Kidney (tissue), 22 donors: ENCODE measurements at places on chromosomes 1 and 21.

GRCh38 chr21:39141502-39141901 lies 41.7 kb downstream of the PSMG1 start:
- no peak for DNase-seq

DNA sequence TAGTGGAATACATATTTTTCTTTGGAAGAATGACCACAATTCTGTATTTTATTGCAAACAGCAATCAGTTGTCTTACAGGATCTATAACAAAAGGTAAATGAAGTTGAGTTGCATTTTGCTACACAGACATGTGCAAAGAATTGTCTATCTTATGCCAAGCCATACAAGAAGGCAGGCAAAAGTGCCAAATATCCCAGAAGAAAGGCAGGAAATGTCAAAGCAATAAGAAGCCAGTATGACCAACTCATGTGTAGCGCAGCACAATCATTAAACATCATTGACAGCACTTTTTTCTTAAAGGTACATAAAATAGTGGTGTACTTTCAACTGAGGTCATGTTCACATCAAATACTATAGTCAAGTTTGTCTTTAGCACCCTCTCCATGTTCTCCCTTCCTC lies 42.7 kb downstream of the NIBAN1 start:
- DNase-seq = no peak

DNA sequence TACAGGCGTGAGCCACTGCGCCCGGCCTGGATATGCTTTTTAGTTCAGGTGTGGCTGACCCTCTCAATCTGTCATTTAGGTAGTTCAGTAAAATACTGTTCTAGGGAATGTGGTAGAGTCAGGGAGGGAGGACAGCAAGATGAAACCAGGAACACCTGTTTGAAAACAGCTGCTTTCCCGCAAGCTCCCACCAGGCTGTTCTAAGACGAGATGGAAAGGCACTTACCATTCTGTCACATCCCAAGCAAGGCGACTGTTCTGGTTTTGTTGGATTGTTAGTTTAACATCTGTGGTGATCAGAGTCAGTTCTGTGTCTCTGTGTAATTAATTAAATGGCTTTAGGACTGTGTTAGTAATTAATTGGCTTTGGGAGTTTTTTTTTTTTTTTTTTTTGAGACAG lies 2.9 kb downstream of the CHAF1B start:
- peak; percentile 25 for DNase-seq

DNA sequence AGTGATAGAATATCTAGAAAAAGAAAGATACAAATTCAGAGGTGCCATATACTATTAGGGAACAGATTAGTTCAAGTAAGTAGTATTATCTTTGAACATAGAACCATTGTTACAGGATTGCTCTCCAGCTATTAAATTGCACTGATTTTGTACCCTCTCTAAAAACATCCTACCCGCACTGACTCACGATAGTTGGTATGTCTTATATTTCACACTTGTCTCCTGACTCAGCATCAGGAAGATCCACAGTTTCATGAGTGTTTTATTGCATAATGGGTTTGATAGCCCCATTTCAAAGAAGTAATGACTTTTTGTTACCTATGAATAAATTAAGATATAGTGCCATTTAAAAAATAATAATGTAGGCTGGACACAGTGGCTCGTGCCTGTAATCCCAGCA lies 6.0 kb downstream of the TATDN3 start:
- DNase-seq = no peak

DNA sequence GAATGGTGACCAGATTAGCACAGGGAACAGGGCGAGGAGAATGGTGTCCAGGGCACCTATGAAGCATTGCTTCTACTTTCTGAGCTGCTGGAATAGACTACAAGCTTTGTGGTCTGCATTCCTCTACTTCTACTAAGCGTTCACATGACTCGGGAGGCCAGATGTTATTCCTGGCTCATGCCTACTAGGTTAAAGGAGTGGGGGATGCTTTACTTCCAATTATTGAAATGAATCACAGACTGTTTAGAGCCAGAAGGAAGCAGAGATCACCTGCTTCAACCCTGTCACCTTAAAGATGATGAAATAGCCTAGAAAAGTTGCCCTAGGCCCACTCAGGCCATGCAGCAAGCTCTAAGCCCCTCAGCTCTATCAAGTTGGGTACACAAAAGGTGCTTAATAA lies 633.5 kb downstream of the KIF26B start:
- DNase-seq = no peak

DNA sequence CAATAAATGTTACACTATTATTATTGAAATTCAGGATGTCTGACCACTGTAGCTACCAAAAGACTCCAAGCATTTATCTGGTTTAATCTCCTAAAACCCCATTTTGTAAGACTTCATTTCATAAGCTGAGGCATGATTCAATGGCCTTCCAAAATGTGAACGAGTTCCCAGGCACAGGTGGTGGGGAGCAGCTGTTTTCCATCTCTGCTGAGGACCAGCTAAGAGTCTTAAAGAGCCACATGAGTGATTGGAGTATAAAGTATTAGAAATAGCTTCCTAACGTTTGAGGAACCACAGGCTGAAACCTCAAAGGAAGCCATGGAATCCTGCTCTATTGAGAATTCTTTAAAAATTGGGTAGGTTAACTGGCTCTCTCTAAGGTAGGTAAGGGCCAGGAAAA lies 44.9 kb downstream of the SEC16B start:
- DNase-seq = no peak

GRCh38 chr1:93559045-93559444 lies 111.1 kb downstream of the FNBP1L start:
- DNase-seq = no peak

- peak; percentile 56 for DNase-seq
Measured at GRCh38 chr1:244918421-244919319, 54.3 kb upstream of the HNRNPU start.

DNA sequence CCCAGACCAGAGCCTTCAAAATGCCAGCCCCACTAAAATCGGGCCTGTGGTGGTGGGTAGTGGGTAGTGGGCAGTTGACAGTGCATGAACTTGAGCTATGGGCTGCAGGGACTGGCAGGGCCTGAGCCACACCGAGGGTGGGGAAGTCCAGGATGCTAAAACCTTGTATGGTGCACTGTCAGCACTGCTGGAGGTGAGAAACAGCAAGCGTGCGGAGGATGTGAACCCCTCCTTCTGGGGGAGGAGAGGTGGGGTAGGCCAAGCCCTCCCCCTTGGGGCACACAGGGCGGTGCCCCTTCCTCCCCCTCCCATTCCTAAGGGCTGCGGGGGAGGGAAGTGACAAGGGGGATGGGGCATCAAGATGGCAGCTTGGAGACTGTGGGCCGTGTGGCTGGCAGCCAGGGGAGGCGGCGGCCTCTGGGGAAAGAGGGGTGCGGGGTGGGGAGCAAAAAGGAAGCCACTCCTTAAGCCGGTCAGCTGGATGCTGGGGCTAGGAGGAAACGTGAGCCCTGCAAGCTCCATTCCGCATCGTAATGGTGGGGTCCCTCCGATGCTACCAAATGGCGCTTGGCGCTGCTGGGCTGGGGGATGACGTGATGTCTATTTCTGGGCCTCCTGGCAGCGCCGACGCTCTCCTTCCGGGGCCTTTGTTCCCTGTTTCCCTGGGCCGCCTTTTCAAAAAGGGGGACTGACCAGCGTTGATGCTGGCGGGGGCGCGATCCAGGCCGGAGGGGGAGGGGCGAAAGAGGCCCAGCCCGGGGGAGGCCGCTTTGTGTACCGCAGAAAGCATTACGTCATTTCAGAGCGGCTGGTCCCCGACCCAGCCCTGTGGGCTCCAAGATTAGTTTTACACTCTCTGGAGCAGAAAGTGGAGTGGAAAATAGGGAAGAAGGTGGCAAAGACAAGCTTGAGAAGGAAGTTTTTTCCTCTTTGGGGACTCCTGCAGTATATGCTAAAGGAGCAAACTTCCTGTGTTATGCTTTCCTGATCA lies 809 bp downstream of the SYT11 start:
- DNase-seq = peak; percentile 94

DNA sequence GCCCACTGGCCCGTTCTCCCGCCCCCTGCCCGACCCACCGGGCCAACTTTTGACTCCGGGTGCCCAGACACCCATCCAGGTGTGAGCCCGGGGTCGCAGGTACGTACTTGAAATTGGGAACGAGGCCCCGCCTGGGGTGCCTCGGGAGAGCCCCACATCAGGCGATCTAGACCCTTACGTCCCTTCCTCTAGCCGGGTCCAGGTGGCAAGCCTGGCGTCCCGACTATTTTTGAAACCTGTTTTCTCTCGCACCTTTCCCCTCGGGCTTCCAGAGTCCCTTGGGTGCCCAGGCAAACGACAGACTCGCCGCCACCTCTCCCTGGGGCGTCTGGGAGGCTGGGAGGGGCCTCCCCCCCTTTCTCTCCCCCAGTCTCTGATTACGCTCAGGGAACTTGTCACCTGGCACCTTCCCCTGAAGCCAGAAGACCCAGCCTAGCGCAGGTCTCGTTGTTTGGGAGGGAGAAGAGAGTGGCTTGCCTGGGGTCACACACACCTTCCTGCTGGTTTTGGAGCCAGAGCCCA lies 898 bp downstream of the LDLRAP1 start:
- no peak for DNase-seq

DNA sequence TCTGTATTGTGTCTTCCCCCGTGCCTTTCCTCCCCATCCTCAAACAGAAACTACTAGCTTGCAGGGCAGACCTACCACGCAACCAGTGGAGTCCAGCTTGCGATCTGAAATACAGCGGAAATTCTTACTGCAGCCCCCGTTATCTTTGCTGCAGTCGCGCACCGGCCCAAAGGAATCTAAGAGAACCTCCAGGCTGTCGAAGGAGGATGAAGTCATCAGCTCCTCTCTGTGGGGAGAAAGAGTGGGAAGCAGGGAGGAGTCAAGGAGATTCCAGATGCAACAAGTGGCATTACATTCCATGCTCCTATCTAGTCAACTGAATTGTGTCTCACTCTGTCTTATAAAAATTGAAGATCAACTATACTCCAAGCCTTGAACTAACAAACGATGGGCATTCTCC lies 206.9 kb downstream of the ASTN1 start:
- no peak for DNase-seq

- peak; percentile 20 for DNase-seq
Measured at GRCh38 chr21:45592626-45593134, 50.4 kb upstream of the SLC19A1 start.

- peak; percentile 22 for DNase-seq
Measured at GRCh38 chr21:46062471-46063211, 35.3 kb upstream of the COL6A2 start.

- DNase-seq = no peak
Measured at GRCh38 chr1:234164098-234164709, 209.1 kb upstream of the COA6 start.

GRCh38 chr1:204435381-204435831 lies 23.8 kb upstream of the PPP1R15B start:
- no peak for DNase-seq

- DNase-seq = no peak
Measured at GRCh38 chr1:175969231-175969630, 225.8 kb upstream of the TNR start.
